ENCODE measurements at places on chromosomes 3 and 15.

GRCh38 chr15:77342807-77343206, 77.1 kb downstream of the PEAK1 start:
- no peak for DNase-seq

GRCh38 chr3:140727886-140728285, 50.0 kb downstream of the TRIM42 start:
- no peak for DNase-seq

DNA sequence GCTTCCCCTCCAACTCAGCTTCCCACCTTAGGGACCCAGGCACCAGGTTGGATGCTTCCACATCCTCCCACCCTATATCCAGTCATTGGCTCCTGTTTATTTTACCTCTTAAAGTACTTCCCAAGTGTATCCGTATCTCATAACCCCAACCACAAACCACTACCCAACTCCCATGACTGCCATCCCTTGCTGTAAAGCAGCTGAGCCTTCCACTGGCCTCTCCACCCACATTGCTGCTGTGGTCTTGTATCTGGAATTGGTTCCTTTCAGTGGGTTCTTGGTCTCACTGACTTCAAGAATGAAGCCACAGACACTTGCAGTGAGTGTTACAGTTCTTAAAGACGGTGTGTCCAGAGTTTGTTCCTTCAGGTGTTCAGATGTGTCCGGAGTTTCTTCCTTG, 79.8 kb upstream of the HRH1 start:
- DNase-seq, result no peak

- no peak for DNase-seq
These were observed 18.9 kb upstream of the LRRK1 start for GRCh38 chr15:100900136-100900794.

All from stimulated activated CD4-positive, alpha-beta T cell treated with anti-CD3 and anti-CD28 coated beads, Interleukin-4, amount 100 ng/mL, for 24 hours (primary cell).